Adrenal gland (tissue), 19 donors: ENCODE measurements at places on chromosomes 2 and 18. TPM values are rescaled to one million over a fixed set of nuclear protein-coding genes. Genes with fewer than 3 reads are reported as not detected.

DNA sequence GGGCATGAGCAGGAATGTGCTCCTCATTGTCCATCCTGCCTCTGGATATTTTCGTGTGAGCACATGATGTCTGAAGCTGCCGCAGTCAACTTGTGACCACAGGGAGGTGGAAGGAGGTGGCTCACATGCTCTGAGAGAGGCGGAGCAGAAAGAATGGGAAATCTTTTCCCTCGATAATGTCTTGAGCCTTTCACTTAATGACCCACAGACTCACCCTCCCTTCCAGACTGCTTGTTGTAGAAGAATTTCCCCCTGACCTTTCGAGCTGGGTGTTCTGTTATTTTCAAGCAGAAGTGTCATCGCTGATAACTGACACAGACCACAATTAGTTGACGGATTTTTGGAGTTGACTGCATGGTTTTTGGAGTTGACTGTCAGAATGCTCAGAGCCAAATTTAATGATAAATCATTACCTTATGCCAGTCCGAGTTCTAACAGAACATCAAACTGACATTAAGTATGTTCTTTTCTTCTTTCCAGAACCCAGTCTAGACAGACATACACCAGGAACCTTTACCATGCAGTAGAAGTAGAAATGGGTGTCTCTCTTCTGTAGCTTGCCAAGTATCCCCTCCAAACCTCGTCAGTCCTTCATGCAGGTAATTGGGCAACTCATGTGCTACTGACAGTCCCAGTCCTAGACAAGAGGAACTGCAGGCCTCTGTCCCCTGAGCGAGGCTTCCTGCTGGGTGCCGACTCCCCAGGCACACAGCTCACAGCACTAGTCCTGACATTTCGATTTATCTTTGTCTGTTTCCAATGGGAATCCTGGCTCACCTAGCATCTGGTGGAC is 29.4 kb upstream of the RTTN start:
- no peaks in the 10 kb centered on the region for H3K4me1 ChIP-seq
- H3K4me3 ChIP-seq = no peak overlapping the region
- no peak for DNase-seq

GRCh38 chr2:168156661-168157060 is 90.7 kb downstream of the STK39 start:
- H3K4me3 ChIP-seq = no peak overlapping the region
- H3K27ac ChIP-seq = no peak overlapping the region
- DNase-seq = no peak
- peaks cover 7% of the 10 kb centered on the region for H3K4me1 ChIP-seq
- no peaks in the 10 kb centered on the region for H3K27me3 ChIP-seq
- H3K36me3 ChIP-seq = no peaks in the 10 kb centered on the region

DNA sequence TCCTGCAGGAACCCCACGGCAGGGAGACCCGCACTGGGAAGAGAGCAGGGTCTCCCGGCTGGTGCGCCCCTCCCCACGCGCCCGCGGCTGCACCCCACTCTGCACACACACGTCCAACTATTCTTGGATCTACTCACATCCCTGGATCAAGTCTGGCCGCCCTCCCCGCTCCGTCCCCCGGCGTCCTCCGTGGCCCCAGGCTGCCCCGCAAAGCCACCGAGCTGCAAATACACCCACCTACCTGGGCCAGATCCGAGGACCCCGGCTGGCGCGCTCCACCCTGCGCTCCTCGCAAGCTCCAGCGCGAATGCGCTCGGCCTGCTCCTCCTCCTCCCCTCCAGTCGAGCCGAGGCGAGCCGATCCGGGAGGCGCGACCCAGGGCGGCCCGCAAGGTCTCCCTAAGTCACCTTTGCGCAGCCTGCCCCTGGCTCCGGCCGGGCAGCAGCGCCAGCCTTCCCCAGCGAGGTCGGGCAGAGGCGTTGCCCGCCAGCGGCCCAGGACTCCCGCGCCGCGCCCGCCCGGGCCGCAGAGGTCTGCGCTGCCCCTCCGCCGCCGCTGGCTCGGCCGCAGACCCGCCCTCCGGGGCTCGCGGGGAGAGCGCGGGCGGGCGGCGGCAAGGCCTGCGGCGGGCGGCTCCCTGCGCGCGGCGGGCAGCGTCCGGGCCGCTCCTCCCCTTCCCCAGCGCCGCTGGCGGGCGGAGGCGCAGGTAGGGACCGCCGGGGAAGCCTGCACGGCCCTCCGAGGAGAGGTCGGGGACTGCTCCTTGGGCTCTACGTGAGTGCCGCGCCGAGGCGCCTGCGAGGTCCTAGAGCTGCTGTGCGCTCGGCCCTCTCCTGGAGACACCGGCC is 126.0 kb downstream of the OSBPL1A start:
- DNase-seq = peak; percentile 83
- H3K4me3 ChIP-seq = peak overlapping the region; percentile 88
- no peaks in the 10 kb centered on the region for H3K27me3 ChIP-seq
- H3K27ac ChIP-seq = peak overlapping the region; percentile 90
- peaks cover 5% of the 10 kb centered on the region for H3K4me1 ChIP-seq
- no peaks in the 10 kb centered on the region for H3K36me3 ChIP-seq

DPY30 gene
- total RNA-seq = 123 TPM

NR4A2 gene
- 65.5 TPM for total RNA-seq

GRCh38 chr18:31301201-31301655 is 16.7 kb upstream of the DSG1 start:
- no peaks in the 10 kb centered on the region for H3K36me3 ChIP-seq
- no peak overlapping the region for H3K4me3 ChIP-seq
- H3K27ac ChIP-seq = no peak overlapping the region
- no peaks in the 10 kb centered on the region for H3K4me1 ChIP-seq
- no peak for DNase-seq

- no peak overlapping the region for H3K4me3 ChIP-seq
- no peaks in the 10 kb centered on the region for H3K27me3 ChIP-seq
- no peak for DNase-seq
- no peaks in the 10 kb centered on the region for H3K36me3 ChIP-seq
- no peaks in the 10 kb centered on the region for H3K4me1 ChIP-seq
Observed at GRCh38 chr18:56565551-56566345, 72.6 kb downstream of the TXNL1 start.

DNA sequence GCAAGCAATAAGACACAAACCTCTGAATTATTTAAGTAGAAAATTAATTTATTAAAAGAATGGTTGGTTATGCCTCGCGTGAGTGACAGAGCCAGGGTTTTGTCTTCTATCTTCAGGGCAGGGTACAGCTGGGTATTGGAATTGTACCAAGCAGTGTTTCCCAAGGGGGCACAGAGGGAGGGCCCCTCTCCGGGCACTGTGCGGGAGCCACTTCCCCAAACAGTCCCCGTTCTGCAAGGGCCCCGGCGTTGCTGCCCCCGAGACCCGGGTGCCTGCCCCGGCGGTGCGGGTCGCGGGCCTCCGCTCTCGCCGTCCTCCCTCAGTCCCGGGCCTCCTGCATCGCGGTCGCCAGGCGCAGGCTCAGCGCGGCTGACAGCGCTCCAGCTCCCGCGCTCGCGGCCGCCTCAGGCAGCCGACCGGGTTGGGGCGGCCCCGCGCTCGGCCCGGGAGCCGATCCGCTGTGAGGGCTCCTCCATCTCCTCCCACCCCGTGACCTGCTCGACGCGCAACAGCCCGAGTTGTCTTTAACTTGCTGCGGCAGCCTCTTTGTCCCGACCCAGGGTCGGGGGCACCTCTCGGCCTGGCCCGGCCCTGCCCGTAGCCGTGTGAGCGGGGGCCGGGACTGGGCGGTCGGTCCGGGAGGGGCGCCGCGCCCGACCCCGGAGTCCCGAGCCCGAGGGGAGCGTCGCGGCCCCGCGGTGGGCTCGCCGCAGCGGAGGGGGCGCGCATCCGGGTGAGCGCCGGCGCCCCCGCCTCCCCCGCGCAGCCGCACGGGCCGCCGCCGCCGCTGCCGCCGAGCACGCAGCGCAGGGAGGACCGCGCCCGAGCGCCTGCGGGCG is 620 bp upstream of the GALNT1 start:
- peak overlapping the region; percentile 93 for H3K27ac ChIP-seq
- peak overlapping the region; percentile 93 for H3K4me3 ChIP-seq
- no peaks in the 10 kb centered on the region for H3K27me3 ChIP-seq
- H3K36me3 ChIP-seq = no peaks in the 10 kb centered on the region

GRCh38 chr2:17752892-17753802 is 463 bp downstream of the SMC6 start:
- peak overlapping the region; percentile 99 for H3K27ac ChIP-seq
- no peaks in the 10 kb centered on the region for H3K27me3 ChIP-seq
- peaks cover 8% of the 10 kb centered on the region for H3K4me1 ChIP-seq
- peak overlapping the region; percentile 76 for H3K4me3 ChIP-seq

FSHR gene
- not detected for total RNA-seq

- no peaks in the 10 kb centered on the region for H3K4me1 ChIP-seq
- DNase-seq = no peak
- H3K36me3 ChIP-seq = no peaks in the 10 kb centered on the region
Observed at GRCh38 chr2:44983836-44984604, 25.2 kb downstream of the SIX2 start.

GRCh38 chr2:216930716-216931115 is 70.9 kb upstream of the TNP1 start:
- H3K27ac ChIP-seq = no peak overlapping the region
- H3K4me3 ChIP-seq = no peak overlapping the region
- H3K27me3 ChIP-seq = no peaks in the 10 kb centered on the region
